Gastroesophageal sphincter (tissue), 4 donors: ENCODE measurements at places on chromosomes 2 and 18. TPM values are rescaled to one million over a fixed set of nuclear protein-coding genes. Genes with fewer than 3 reads are reported as not detected.
A peak's percentile ranks its signal among the peaks of the same experiment; 100 is the strongest.

DNA sequence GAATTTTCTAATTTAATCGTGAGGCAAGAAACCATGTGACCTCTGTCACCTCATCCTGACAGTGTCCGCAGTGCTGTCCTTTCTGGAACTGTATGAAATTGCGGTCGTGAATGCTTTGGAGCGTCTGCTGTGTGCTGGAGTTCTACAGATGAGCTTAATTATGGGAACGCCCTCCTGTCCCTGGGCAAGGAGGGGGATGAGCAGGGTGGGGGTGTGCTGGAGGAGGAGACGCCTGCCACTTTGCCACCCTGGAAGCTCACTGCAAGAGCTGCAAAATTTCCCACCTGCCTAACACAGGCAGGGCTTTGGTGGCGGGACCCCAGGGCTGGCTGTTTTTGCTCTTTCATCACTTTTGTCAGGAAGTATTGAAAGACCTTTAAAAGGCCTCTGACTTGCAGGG lies 6.5 kb downstream of the LPIN1 start:
- no peak for ATAC-seq

The ORMDL1 gene
- 33.5 TPM for total RNA-seq

- peak; percentile 58 for ATAC-seq
Measured at GRCh38 chr18:845152-845819, 33.2 kb upstream of the YES1 start.

The GKN1 gene
- not detected for total RNA-seq

The PRSS56 gene
- total RNA-seq, result not detected
